NCI-H187 treated with DMSO at 0.1 percent for 48 hours (cell line): ENCODE measurements at places on chromosomes 3 and 15.

DNA sequence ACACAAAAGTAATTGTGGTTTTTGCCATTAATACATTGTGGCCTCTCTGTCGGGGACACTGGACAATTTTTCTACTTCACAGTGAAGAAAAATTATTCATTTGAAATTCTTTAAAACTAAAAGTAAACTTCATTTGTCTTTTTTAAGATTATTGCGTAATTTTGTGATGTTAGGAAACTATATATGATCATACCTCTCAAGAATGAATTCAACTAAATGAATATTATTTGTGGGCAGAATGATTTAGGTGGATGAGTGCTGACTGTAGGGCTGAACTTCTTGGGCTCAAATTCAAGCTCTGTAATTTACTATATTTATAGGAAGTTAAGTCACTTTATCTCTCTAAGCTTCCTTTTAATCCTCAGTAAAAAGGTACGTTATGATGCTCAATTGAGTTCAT, 441.2 kb downstream of the ROBO1 start:
- DNase-seq: no peak

- DNase-seq: no peak
Measured at GRCh38 chr3:171262431-171262830, 197.8 kb downstream of the TNIK start.

DNA sequence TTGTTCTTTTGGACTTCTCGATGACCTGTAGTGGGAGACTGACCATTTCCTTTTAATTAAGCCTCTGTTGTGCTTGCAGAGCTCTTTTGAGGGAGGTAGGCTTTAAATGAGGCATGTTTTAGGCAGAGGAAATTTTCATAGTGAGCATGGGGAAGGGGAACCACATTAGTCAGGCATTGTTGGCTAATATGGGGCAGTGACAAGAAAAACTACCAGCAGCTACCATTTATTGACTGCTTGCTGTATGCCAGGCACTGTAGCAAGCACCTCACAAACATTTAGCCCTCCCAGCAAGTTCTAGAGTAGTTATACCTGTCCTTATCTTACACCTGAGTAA, 10.9 kb downstream of the ATG7 start:
- no peak for DNase-seq

DNA sequence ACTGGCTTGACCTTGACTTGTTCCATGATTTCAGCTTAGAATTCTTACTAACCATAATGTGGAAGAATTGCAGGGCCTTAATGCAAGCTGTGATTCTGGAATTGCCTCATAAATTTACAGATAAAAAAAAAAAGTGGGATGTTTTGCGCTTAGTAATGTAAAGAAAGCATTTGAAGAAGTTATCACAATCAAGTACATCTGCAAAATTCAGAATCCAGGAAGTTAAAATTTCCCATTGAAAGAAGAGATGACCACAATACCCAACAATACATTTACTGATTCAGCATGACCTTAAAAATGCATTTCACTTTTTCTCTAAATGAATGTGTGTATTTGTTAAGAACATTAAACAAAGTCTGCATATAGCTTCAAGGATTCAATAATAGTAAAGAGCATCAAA, 65.1 kb upstream of the CCNL1 start:
- DNase-seq: no peak

- DNase-seq: no peak
Measured at GRCh38 chr15:59696332-59696731, 7.2 kb upstream of the BNIP2 start.

DNA sequence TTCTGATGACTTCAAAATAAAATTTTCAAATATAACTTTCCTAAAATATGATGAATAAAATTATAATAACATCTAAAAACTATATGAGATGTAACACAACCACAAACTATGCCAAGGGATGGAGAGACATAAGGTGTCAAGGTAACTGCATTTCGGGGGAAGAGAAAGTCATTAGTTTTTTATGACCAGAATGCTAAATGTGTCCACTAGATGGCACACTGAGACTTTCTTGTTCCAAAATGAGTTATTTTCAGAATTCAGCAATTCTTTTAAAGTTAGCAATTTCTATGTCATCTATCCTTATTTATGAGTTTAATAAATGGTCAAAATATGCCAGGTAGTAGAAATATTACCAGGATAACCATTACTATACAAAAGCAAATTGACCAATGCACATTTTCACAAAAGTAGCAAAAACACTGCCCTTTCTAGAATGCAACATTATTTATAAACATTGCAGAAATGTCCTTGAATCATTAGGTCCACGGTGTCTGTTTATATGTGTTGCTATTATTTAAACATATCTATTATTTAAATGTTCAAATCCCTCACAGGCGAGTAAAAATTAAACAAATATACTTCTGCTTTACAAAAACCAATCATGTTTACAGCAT, 374.2 kb downstream of the PLCL2 start:
- DNase-seq: no peak

- no peak for DNase-seq
Measured at GRCh38 chr3:194397757-194398312, 1.2 kb downstream of the GP5 start.
